NCI-H187 treated with DMSO at 0.1 percent for 48 hours (cell line): ENCODE measurements at places on chromosomes 5 and 9.

DNA sequence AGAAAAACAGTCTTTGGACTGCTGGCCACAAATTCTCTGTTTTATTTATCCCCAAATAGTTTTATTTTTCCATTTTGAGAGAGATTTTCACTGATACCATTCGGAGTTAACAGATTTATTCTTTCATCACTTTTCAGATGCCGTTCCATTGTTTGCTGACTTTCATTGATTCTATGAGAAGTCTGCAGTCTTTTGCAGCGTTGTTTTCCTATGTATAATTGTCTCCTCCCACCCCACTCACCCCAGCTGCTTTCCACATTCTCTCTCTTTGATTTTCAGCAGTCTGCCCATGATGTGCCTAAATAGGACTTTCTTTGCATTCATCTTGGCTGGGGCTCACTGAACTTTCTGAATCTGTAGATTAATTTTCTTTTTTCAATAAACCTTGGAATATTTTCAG lies 107.6 kb downstream of the C9orf50 start:
- DNase-seq = no peak

DNA sequence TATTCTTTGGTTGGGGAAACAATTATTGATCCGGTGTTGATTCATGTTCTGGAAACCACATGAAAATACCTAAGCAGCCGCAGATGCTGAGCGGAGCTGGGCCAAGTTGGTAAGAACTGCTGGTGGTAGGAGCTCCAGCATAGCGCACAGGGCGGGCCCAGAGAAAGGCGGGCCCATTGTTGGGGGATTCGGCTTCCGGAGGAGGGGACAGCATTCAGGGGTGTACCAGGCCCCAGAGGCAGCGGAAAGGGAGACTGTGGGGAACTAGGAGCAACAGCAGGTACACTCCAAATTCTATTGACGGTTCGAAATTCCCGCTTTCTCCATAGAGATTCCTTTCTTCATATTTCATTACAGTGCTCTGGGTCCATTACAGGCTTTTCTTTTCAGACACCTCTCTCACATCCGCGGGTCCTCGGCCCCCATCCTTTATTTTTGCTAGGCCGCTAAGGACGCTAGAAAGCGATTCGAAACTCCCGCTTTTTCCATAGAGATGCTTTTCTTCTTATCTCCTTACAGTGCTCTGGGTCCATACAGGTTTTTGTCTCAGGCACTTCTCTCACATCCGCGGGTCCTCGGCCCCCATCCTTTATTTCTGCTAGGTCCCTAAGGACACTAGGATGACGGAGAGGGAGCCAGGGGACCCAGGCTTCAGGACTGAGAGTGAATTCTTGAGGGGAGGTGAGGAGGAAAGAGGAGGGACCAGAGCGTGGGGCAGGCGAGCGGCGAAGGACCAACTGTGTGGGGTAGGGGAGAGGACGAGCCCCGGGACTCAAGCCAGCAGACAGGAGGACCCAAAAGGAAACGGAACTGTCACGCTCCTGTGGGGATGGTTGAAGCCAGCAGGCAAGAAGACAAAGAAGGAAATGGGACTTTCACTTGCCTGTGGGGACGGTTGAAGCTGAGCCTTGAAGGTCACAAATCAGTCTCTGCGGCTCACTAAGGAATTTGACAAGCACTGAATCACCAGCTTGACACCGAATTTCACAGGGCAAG lies at the start of gene CCDC152:
Gene CCDC152, plus strand, starts transcription at position 213 of the 996 bp plus-strand sequence. CDS start 2,304 bp downstream, outside the sequence.
- no peak for DNase-seq

DNA sequence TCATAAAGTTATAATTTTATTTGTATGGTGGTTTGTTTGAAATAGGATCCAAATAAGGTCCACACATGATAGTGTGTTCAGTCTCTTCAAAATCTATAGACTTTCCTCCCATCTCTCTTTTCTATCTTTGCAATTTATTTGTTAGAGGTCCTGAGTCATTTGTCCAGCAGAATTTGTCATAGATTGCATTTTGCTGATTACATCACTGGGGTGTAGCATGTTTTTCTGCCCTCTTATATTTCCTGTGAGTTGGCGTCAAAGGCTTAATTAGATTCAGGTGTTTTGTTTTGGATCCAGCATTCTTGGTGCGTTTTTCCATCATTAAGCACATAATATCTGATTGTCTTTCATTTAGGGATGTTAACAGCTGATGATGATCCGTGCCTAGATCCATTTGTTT lies 15.0 kb downstream of the CYFIP2 start:
- no peak for DNase-seq

DNA sequence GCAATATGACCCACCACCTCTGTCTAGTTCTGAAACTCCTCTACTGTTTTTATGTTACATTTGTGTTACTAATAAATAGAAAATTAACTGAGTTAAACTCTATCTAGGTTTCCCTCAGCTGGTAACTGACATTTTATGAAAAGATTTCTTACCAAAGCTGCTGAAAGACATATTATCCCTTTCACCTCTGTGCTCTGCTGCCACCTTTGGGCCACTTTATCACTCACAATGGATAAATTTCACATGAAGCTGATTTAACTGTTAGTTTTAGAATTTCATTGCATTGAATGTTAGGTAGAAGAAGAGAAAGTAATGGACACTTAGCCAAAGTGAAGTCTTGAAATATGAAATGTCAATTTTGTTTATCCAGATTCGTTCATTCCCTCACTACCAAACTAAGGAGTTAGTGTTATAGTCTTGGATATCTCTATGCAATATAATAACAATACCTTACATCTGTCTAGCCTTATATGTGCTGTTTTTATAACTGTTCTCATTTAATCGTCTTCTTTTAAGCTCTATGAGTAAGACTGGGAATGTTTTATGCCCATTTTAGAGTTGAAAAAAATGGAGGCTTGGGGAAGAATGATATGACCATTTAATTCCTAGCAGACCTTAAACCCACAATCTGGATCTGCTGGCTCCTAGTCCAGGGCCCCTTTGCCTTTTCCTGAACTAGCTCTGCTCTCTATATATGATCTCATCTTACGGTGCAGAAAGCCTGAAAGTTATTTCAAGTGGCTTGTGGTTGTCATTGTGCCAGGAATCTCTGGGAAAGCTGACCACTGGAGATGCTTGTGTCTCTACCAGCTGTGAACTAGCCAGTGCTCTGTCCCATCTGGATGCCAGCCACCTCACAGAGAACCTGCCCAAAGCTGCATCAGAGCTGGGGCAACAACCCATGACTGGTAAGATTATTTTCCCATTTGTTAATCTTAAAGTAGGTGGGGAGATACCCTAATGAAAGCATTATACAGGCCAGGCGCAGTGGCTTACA lies 97.1 kb downstream of the GOLPH3 start:
- DNase-seq = no peak

- no peak for DNase-seq
Measured at GRCh38 chr5:58135571-58136335, 324.1 kb downstream of the PLK2 start.
